Myometrial cell (primary cell): ENCODE measurements at places on chromosomes 16 and 17. TPM values are rescaled to one million over a fixed set of nuclear protein-coding genes. Genes with fewer than 3 reads are reported as not detected.

TBC1D28 gene
- not detected in 2 replicates for total RNA-seq

ABCC12 gene
- total RNA-seq = not detected in 2 replicates

AXIN2 gene
- total RNA-seq = under 0.01 and 0.58 TPM in 2 replicates

FLYWCH1 gene
- 45.8 and 46.1 TPM in 2 replicates for total RNA-seq

FAHD1 gene
- 34.7 and 39.8 TPM in 2 replicates for total RNA-seq

TP53TG3C gene
- total RNA-seq = not detected in 2 replicates

CCDC200 gene
- not detected in 2 replicates for total RNA-seq

CCL14 gene
- not detected in 2 replicates for total RNA-seq

CES5A gene
- total RNA-seq = not detected in 2 replicates

CYGB gene
- 13.1 and 18.7 TPM in 2 replicates for total RNA-seq

TPSG1 gene
- total RNA-seq = not detected in 2 replicates

CLDN9 gene
- total RNA-seq = not detected in 2 replicates

KRT36 gene
- not detected in 2 replicates for total RNA-seq

FBXW10B gene
- total RNA-seq = not detected in 2 replicates

DNAI2 gene
- total RNA-seq = not detected in 2 replicates

SMTNL2 gene
- total RNA-seq = not detected in 2 replicates

RBFOX1 gene
- total RNA-seq = 1.2 TPM in 1 of 2 replicates, not detected in the other

KRT31 gene
- total RNA-seq = not detected in 2 replicates

RCVRN gene
- not detected in 2 replicates for total RNA-seq

GPR139 gene
- not detected in 2 replicates for total RNA-seq

SRSF1 gene
- 161 and 194 TPM in 2 replicates for total RNA-seq

CBX8 gene
- 10.3 and 16.4 TPM in 2 replicates for total RNA-seq

CA5A gene
- not detected in 2 replicates for total RNA-seq
